GM12878 (cell line): ENCODE measurements at places on chromosomes 11 and 22.

DNA sequence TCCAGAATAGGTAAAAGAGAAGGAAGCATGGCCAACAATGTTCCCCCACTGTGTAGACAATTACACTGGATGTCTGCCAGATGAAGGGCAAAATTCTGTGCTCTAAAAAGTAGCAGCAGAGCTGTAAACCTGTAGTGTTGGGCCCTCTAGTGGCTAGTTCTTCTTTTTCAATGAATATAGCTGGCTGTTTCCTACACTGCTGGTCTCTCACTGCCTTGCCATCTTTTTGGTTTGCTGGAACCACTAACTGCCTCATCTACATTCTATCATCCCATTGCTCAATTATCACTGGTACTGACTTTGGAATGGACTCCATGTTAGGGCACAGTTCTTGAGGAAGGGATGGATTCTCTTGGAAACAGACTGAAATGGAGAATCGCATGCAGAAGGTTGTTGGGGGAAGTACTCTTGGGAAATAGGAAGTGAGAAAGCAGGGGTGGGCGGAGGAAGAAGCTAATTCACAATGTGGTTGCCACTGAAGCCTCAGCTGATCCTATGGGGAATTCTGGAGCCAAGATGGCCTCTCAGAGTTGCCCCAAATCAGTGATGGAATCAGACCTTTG, 17.9 kb downstream of the KCNE3 start:
- peak; percentile 28 for DNase-seq

DNA sequence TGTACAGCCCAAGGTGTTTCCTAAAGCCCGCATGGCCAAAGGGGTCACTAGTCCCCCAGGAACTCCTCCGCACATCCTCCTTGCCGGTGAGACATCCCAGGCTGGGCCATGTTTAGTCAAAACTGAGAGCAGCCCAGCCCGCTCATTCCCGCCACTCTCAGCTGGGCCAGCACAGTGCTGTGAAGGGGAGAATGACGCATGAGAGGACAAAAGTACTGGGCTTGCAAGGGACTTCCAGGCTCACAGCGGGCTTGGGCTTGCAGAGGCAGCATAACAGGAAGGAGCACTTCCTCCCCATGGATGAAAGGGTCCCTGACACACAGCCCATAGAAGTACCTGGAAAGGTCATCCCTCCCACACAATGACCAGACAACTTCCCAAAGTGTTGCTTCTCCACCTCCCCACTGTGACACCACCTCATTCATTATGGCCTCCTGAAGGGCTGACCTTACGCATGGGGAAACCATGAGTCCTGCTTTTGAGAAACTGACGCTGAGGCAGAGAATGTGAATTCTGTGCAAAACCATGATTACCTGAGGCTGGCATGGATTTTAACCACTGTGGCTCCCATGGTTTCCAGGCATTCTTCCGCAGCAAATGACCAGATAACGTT, 19.1 kb downstream of the ETS1 start:
- no peak for DNase-seq

GRCh38 chr11:86477495-86478155, 102.9 kb downstream of the CCDC81 start:
- DNase-seq: no peak

DNA sequence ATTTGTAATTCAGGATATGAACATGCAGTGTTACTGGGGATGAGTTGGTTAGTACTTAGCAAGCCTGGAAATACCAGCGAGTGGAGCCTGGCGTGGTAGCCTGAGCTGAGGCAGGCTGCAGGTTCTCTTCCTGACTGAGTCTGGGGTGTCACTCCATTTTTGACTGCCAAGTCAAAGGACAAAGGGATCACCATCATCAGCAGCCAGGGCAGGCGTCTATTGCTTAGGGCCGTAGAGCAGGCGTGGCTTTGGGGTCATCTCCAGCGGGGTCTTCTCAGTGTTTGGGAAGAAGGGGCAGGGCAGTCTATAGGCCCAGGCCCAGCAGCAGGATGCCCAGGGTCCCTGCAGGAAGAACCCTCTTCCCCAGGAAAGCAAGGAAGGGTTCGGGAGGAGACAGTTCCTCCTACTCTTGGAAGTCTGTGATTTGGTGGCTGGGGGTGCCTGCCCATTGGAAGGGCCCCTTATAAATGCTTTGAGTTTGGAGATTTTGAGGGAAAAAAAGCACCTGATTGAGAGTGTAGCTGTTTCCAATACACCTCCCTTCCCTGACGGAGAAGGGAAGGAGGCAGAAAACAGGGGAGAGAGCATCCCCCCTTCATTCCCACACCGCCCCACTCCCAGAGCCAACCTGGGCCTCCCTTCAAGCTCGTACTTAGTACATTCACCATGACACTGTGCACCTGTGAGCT, 51.5 kb upstream of the SPATA19 start:
- no peak for DNase-seq

DNA sequence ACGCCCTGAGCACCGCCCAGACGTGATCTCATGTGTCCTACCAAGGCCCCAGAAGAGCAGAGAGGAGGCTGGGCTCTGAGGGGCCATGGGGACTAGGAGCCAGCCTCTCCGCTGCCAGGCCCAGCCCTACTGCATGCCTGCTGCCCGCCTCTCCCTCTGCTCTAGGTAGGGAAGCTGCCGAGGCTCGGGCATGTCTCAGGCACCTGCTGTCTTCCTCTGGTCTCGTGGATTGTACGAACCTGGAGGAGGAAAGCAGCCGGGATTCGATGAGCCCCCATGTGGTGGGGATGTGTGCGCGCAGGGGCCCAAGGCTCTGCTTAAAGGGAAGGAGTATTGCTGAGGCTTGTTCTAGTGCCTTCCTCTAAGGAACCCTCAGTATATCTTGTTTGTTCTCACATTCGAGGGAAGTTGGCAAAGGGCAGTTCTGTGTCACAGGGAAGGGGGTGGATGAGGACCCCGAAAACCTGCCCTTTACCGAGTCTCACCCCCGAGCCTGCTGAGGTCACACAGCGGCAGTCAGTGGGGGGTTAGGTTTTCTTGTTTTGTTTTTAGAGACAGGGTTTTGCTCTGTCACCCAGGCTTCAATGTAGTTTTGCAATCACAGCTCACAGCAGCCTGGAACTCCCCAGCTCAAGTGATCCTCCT, 21.2 kb downstream of the DAGLA start:
- DNase-seq: no peak

DNA sequence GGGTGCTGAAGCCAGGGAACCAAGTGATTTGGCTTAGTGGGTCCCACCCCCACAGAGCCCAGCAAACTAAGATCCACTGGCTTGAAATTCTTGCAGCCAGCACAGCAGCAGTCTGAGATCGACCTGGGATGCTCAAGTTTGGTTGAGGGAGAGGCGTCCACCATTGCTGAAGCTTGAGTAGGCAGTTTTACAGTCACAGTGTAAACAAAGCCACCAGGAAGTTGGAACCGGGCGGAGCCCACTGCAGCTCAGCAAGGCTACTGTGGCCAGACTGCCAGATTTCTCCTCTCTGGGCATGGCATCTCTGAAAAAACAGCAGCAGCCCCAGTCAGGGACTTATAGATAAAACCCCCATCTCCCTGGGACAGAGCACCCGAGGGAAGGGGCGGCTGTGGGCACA, 424.1 kb upstream of the TENM4 start:
- DNase-seq: no peak

- DNase-seq: no peak
These were observed 3.8 kb downstream of the NADSYN1 start for GRCh38 chr11:71456831-71457230.

GRCh38 chr22:36649066-36649465, 54.5 kb downstream of the CACNG2 start:
- DNase-seq: no peak

DNA sequence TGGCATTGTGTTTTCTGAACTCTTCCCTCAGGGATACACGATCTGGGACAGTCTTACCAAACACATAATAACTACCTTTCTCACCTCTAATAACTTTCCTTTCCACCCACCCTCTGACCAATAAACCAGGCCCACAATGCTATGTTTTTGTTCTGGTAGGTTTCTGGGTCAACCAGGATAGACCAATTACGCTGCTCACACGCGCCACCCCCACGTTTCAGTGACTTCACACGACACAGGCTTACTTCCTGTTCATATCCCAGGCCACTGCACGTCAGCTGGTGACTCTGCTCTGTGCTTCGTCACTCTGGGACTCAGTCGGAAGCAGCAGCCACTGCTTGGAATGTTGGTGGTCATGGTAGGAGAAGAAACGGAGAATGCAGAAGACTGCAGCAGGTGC, 2.5 kb downstream of the KRTAP5-4 start:
- no peak for DNase-seq

DNA sequence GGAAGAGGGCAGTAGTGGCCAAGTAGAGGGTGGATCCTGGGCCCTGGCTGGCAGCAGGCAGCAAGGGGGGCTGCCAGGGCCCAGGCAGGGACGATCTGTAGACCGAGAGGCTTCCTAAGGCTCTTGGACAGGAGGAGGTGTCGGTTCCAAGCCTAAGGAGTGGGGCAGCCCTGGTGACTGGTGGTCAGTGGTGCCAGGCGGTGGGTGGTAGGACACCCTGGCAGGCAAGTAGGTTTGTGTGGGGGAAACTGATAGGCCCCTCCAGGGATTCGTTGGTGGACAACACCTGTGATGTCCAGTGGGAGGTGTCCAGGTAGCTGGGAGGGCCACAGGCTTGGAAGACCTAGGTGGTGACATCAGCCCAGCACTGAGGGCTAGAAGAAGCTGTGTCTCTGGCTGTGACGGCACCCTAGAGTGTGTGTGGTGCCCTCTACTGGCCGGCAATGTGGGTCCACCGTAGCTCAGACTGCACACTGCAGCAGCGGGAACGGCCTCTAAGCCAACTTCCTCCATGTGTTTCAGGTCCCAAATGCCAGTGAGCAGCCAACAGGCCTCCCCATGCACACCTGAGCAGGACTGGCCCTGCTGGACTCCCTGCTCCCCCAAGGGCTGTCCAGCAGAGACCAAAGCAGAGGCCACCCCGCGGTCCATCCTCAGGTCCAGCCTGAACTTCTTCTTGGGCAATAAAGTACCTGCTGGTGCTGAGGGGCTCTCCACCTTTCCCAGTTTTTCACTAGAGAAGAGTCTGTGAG, 9.4 kb upstream of the SAMM50 start:
- no peak for DNase-seq

GRCh38 chr11:68574308-68574707, 110.0 kb upstream of the GAL start:
- DNase-seq: no peak

DNA sequence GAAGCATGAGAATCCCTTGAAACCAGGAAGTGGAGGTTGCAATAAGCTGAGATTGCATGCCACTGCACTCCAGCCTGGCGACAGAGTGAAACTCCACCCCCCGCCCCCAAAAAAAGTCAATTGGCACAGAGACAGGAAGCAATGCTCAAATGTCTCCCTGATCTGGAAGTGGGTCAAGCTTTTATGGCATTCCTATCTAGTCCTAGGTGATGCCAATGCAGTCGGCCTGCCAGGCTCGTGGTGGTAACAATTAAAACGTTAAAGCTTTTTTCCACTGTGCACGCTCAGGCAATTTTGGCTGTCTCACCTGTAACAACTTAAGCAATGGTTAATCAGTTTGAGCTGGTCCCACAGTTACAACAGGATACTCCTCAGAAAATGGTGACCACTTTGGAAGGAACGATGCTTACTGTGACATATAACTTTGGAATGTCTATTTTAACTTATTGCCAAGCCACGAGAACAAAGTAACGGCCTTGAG, 18.9 kb upstream of the PISD start:
- DNase-seq: no peak

DNA sequence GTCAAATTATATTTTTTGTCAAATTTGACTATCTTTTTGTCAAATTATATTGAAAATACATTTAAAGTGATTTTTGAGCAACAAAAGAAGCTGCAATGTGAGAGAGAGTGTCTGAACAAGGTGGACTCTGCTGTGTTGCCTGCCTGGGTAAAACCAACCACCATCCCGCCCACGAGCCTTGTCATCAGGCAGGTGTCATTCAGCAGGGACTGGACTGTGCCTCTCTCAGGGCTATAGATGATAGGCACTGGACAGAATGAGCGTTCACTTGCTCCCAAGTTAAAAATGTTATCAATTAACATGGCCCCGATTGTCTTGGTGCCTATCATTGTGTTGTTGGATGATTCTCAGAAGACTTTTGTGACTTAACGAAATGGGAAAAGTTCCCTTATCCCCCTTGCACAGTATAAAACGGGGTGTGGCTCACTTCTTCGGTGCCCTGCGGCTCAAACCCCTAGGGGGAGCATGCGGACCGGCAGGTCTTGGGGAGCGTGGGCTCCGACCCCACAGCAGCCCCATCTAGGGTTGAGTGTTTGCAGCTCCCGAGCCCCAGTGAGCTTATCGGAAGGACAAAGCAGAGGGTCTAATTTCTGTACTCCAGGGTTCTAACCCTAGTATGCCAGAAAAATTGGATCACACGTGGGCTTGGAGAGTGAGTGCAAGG, 1.7 kb downstream of the APOL5 start:
- DNase-seq: no peak

GRCh38 chr11:94036096-94036495, 14.9 kb downstream of the HEPHL1 start:
- no peak for DNase-seq

- no peak for DNase-seq
These were observed 28.8 kb upstream of the CPT1A start for GRCh38 chr11:68870470-68870869.

- DNase-seq: no peak
These were observed 33.6 kb downstream of the NEU3 start for GRCh38 chr11:75022296-75022695.

DNA sequence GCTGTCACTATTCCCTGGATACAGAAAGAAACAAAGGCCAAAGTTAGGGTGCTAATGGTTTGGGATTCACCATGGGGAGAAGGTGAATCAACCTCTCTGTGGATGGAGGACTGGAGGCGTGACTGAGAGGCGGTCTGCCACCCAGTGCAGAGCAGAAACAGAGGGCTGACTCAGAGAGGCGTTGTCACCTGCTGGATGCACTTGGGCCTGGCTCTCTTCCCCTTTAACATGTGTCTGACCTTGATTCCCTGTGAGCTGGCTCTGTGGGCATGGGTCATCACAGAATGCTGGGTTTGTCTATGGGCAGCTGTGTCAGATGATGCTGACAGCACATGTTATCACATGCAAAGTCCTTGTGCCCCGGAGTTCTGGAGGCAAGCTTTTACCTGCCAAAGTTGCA, 75.9 kb downstream of the LDLRAD3 start:
- no peak for DNase-seq

DNA sequence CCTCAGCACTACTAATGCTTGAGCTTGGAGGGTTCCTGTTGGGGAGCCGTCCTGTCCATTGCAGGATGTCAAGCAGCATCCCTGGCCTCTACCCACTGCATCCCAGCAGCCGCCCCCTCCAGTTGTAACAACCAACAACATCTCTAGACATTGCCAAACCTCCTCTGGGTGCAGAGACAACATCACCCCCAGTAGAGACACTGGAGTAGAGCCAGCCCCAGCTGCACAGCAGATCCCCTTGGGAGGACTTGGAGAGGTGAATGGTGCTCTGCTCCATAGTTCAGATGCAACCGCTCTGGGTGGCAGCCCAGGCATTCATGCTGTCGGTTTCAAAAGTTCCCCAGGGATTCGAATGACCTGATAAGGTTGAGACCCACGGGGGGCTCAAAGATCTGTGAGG, 259.0 kb downstream of the MN1 start:
- DNase-seq: no peak

GRCh38 chr11:44031549-44031948, 16.2 kb upstream of the ACCSL start:
- DNase-seq: no peak

- DNase-seq: no peak
These were observed 38.3 kb downstream of the C22orf31 start for GRCh38 chr22:29023172-29023796.

- no peak for DNase-seq
These were observed 44.7 kb downstream of the CCDC90B start for GRCh38 chr11:83241291-83241946.

- no peak for DNase-seq
These were observed 39.0 kb downstream of the GLB1L2 start for GRCh38 chr11:134370526-134371435.
